Panc1 (cell line): ENCODE measurements at places on chromosomes 4 and X. TPM values are rescaled to one million over a fixed set of nuclear protein-coding genes. Genes with fewer than 3 reads are reported as not detected.

The RASL11B gene
- total RNA-seq: 0.21 TPM

The PPP2R2C gene
- total RNA-seq: 26.7 TPM

The SHOX gene
- not detected for total RNA-seq

The OPRPN gene
- not detected for total RNA-seq

The ADH1A gene
- total RNA-seq: not detected

The FMR1NB gene
- not detected for total RNA-seq

The OPN1MW3 gene
- total RNA-seq: not detected

The IL3RA gene
- total RNA-seq: 0.28 TPM

The VCX gene
- total RNA-seq: not detected

The F11 gene
- total RNA-seq: not detected

The WDFY3 gene
- total RNA-seq: 47.8 TPM

The AMBN gene
- total RNA-seq: not detected

The IQSEC2 gene
- 38.8 TPM for total RNA-seq

The CCDC110 gene
- total RNA-seq: 0.05 TPM

The SATL1 gene
- not detected for total RNA-seq

The TMEM192 gene
- total RNA-seq: 7.2 TPM

The SRPX2 gene
- total RNA-seq: 1.2 TPM

The ARHGAP24 gene
- total RNA-seq: 17.4 TPM

The SPATA4 gene
- not detected for total RNA-seq

The IGFBP7 gene
- total RNA-seq: 9.5 TPM

The FAM3A gene
- 88.8 TPM for total RNA-seq

The KLF8 gene
- 0.13 TPM for total RNA-seq

The DRD5 gene
- total RNA-seq: not detected

The VCX3A gene
- not detected for total RNA-seq

The SH2D1A gene
- 0.21 TPM for total RNA-seq

The GSPT2 gene
- total RNA-seq: 15.7 TPM

The CENPVL2 gene
- total RNA-seq: not detected

The SULT1B1 gene
- total RNA-seq: 0.05 TPM

The SLC7A11 gene
- total RNA-seq: 6.4 TPM

The IL21 gene
- total RNA-seq: not detected

The KLKB1 gene
- not detected for total RNA-seq

The AFM gene
- not detected for total RNA-seq

The ZFP42 gene
- total RNA-seq: 0.05 TPM
